ENCODE measurements at places on chromosomes 4 and X.

GRCh38 chrX:103656617-103657016 lies 27.8 kb downstream of the TCEAL1 start:
- DNase-seq = no peak

GRCh38 chrX:130120746-130121504 lies 10.6 kb upstream of the ELF4 start:
- peak; percentile 51 for DNase-seq

GRCh38 chrX:70175338-70175737 lies 1.9 kb upstream of the DGAT2L6 start:
- no peak for DNase-seq

DNA sequence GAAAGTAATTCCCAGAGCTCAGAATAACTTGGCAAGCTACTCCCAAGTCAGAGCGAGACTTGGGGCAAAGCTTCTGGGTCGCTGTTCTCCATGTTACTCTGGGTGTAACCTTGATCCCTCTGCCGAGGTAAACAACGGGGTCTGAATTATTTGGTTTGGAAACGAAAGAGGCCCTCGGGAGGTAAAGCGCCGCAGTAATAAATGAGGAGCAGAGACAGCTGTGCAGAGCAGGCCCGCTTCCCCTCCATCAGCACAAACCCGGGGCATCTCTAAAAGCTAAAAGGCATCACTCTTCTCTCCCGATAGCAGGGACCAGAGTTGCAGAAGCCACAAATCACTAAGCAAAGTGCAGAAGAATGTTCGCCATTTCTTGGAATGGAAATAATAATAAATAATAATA lies 561.5 kb downstream of the BCOR start:
- no peak for DNase-seq

DNA sequence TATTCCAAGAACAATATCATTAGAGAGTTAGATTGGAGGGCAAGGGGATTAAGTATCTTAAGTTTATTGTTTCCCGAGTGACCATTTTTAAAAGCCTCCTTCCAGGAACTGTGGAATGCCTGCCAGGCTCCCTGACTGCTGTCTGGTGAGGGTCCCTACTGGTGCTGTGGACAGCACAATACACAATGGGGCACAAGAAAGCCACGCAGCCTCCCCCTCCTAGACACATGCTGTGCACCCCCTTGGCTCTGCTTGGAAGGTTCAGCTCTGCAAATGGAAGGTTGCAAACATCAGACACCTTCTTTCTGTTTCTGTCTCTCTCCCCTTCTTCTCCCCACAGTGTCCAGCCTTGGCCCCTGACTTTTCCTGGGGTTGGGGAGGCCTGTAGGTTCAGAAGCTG lies 153.2 kb downstream of the SHROOM3 start:
- no peak for DNase-seq

GRCh38 chr4:89757154-89757719 lies 79.7 kb downstream of the SNCA start:
- no peak for DNase-seq

GRCh38 chrX:107293056-107293455 lies 86.6 kb downstream of the DNAAF6 start:
- no peak for DNase-seq

DNA sequence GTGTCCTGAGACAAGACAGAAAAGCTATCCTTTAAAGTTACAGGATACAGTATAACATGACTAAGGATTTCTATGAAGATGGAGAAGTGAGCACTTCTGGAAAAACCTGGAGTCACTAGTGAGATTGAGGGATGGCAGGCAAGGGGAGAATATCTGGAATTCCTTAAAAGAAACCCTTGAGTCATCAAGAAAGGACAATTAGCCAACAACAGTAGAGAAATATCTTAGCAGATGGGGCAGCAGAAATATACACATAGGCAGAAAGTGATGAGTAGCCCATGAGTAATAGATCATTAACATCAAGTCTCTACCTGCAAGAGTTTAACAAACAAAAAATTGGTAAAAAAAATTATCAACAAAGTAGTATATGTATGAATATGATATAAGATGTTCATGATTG lies 858.8 kb upstream of the FRG1 start:
- DNase-seq = no peak
